Activated T-cell treated with anti-CD3 and anti-CD28 coated beads, Interleukin-2, amount 50 U/mL, for 4 hours (primary cell): ENCODE measurements at places on chromosomes 1 and 21. TPM values are rescaled to one million over a fixed set of nuclear protein-coding genes. Genes with fewer than 3 reads are reported as not detected.
A peak's percentile ranks its signal among the peaks of the same experiment; 100 is the strongest.

DNA sequence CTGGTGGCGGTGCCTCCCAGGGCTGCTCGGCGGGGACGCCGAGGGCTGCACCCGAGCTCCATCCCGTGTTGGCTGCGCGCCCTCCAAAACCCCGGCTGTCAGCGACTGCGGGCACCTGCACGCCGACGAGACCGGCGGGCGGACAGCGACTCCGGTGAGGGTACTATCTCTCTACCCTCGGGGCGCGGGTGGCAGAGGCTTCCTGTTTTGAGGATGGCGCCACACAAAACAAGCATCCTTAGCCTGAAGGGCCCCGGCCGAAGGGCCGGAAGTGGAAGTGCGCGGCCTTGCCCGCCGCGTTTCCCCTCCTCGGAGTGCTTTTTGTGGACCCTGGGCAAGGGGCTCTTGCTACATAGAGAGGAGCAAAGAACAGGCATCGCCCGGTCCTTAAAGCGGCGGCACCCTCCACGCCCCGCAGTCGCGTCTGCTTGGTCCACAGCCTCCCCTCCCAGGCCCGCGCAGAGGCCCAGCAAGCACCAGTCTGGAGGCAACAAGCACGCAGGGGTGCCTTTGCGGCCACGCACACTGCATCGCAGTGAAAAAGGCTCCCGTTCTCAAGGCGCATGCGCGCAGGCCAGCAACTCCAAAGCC, 561 bp upstream of the COQ8A start:
- DNase-seq, result peak; percentile 50

- DNase-seq, result no peak
Observed at GRCh38 chr1:34988147-34988546, 3.0 kb upstream of the TMEM35B start.

DNA sequence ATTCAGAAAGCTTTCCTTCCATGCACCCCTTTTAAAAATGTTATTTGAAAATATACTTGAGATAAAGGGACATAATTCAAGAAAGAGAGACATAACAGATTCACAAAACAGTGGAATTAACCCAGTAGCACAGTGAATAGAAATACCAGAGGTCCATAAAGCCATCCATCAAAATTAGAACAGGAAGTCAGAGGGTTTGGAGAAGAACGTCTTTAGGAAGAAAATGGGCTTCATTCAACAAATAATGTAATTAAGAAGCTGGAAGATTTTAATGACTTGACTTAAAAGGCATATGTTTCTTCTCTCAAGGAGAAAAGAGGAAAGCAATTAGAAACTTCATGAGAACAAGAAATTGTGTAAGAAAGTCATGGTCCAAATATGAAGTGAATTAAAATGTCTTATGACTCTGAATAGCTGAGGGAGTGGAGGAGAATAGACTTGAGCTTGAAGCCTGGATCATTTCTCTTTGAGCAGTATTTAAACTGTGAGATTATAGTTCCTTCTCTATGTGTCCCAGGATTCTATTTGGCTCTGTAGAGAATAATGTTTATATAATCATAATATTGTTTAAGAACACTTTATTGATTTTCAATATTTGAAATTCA, 7.9 kb upstream of the HCRTR1 start:
- DNase-seq, result no peak

DNA sequence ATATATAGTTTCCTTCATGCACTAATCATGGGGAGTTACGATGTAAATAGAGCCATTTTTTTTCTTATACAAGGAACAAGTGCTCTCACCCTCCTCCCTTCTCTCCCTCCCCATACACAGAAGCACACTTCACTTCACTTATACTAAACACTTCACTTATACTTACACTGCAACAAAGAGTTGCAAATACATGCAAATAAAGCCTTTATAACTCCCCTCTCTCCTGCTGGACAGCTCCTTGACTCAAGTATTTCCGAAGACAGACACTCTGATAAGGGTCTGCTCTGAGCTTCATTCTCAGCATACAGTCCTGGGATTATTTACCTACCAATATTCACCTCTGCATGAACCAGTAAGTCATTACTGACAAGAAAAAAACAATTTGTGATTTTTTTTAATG, 35.6 kb upstream of the ERG start:
- DNase-seq, result no peak

- no peak for DNase-seq
Observed at GRCh38 chr21:43712268-43712942, 6.5 kb upstream of the PDXK start.

GRCh38 chr1:153217212-153217611, at the start of gene PRR9:
TSS of gene PRR9 (plus strand) at chr1:153217584. CDS start at chr1:153218145, 561 bp downstream.
- DNase-seq, result no peak

GRCh38 chr1:60833173-60833572, 249.2 kb upstream of the NFIA start:
- no peak for DNase-seq

GRCh38 chr1:54922921-54923421, 36.0 kb upstream of the DHCR24 start:
- DNase-seq, result no peak

DNA sequence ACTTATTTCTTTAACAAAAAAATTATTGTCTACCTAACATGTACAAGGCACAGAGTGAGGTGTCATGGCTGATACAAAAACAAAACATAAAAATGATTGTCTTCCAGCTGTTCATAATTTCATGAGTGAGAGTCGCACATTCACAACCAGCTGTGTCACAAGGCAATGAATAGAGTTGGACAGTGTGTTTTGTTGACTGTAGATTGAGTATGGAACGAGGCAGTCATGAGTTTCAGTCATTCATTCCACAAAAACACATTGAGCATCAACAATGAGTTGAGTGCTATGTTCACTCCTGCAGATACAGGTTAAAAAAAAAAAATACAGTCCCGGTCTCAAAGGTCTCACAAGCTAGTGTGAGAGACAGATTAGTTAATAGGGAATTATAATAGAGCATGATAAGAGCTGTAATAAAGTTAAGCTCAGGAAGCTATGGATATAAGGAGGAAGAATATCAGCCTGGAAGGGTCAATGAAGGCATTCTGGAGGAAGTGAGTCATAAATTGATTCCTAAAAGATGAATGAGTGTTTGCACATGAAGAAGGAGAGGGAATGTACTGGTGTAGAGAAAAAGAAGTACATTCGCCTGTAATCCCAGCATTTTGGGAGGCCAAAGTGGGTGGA, 47.8 kb upstream of the ARHGAP29 start:
- DNase-seq, result no peak

DNA sequence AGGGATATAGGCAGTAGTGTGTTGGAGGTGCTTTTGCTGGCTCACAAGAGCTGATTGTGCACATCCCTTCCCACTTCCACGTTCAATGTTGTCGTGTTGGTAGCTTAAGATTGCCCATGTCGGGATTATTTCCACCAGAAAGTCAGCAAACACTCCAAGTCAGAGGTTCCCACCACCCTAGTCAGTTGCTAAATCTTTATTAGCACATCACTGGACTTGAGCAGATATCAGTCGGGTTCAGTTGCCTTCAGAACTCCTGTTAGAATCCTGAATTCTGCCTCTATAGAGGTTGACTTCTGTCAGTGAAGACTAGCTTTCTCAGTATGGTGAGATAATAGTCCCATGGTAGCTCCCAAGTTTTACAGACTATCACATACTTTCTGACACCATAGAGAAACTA, 10.5 kb downstream of the AGL start:
- no peak for DNase-seq

DNA sequence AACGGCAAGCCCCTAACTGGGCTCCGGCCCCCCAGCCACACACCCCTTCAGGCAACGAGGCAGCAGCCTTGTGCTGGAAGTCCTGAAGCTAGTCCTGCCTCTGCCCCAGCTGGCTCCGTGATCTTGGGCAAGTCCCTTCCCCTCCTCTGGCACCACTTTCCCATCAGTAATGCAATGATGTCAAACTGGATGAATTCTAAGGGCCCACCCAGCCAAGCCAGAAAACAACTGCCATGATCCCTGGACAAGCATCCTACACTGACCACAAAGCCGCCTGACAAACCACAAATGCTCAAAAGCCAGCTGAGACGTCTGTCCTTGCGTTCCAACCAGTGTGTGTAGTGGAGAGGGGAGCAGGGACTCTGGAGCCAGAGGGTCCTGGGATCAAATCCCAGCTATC, 26.8 kb downstream of the IFFO2 start:
- DNase-seq, result no peak

DNA sequence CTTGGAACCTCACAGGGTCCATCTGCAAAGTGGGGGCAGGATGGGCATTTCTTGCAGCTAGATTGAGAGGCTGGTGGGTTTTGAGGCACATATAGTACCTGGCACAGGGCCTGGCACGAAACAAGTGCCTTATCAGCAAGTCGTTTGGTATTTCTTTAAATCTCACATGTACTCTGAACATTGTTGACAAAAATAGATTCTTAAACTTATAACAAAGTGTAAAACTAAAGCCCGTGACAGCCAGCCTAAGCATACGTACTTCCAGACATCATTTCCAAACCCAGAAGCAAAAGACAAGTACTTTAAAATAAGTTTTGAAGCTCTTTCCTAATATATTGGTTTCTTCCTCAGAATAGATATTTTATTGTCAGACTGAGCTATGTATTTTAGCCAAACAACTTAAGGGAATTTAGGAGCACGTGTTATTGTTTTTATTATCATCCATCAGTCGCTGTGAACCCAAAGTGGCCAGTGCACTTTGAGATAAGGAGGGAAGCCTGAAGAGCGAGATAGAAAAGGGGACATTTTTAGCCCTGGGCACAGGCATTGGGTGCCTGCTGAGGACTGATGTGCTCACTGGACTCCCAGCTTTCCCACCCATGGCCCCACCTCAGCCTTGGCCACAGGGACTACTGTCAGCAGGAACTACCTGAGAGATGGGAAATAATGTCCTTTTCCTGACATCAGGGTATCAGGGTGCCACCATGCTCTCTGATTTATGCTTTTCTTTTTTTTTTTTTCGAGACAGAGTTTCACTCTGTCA, 3.0 kb downstream of the FBLIM1 start:
- no peak for DNase-seq

- no peak for DNase-seq
Observed at GRCh38 chr1:29805896-29806160, 569.5 kb downstream of the PTPRU start.

DNA sequence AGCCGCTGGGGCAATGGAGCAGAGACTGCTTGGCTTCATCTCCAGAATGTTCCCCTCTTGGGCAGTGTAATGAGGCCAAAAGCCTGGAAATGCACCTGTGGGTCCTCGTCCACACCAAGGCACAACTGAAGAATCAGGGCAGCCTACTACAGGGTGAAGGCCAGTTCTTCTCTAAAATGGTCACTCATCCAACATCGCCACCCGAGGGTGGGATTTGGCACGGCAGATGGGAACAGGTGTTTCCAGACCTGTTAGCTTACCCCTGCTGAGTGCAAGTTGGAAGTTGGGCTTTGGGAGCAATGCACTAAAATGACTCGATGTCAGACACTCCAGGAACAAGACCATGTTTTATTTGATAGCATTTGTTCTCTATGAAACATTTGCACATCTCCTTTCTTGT, 543.7 kb downstream of the NPHP4 start:
- DNase-seq, result peak; percentile 15

- DNase-seq, result no peak
Observed at GRCh38 chr1:52907068-52907811, 14.3 kb downstream of the ECHDC2 start.

- DNase-seq, result no peak
Observed at GRCh38 chr1:187451238-187451637, 622.5 kb downstream of the PLA2G4A start.

DNA sequence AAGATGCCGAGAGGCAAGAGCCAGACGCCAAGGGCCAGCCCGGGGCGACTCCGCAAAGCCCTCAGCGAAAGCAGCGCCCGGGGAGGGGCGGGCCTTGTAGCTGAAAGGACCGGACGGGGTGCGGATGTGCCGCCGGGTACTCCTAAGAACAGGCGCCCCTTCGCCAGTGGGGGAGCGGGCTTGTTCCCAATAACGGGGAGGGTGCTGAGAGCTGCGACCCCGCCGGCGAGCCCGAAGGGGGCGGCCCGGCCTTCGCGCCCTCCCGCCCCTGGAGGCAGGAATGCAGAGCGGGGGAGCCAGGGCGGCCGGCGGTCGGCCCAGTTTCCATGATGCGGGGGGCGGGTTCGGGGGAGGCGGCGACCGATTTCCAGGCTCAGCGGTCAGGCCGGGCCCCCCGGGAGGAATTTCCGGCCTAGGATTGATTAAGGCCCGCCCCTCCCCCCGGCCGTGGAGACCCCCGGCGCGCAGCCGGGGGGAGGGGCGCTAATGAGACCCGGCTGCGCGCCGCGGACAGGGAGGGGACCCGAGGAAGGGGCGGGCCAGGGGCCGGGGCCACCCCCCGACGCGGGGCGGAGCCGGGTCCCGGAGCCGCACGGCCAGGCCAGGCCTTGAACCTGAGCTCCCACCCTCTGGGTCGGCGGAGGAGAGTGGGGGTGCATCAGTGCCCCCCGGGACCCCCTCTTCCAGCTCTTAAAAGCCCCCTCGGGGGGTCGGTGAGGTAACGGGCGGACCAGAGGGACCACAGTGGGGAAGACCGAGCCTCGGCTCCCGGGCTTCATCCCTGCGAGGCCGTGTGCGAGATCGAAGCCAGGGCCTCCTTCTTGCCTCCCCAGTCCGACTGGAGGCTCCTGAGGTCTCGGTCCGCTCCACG, 898 bp upstream of the TMEM200B start:
- peak; percentile 40 for DNase-seq

- DNase-seq, result no peak
Observed at GRCh38 chr1:202291961-202292712, 49.6 kb downstream of the UBE2T start.

DNA sequence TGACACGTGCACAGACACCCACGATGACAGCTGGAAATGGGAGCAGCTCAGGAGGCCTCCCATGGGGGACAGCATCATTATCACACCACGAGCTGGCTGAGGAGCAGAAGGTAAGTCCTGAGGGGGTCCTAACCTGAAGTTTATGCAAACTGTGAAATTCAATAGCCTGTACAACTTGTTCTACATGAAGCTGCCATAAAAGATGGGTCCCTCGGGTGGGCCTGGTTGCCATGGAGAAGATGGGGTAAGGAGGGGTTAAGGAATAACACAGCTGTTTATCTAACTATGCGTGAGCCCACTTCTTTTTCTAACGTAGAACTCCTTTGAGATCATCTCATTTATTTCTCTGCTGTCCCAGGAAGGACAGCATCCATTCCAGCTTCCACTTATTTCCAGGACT, 163.4 kb upstream of the CD34 start:
- no peak for DNase-seq

- no peak for DNase-seq
Observed at GRCh38 chr1:95088303-95088702, 15.6 kb upstream of the ALG14 start.

- DNase-seq, result no peak
Observed at GRCh38 chr1:58845942-58846341, 62.1 kb upstream of the JUN start.

GRCh38 chr1:23722652-23723051, 20.6 kb upstream of the ELOA start:
- DNase-seq, result no peak

The LCK gene
- total RNA-seq, result 187 TPM

The SELENBP1 gene
- 0.82 TPM for total RNA-seq

The DMBX1 gene
- total RNA-seq, result not detected

The CGN gene
- total RNA-seq, result 0.94 TPM

The NID1 gene
- total RNA-seq, result 0.32 TPM

The OR2L13 gene
- total RNA-seq, result not detected

The RCSD1 gene
- total RNA-seq, result 20.6 TPM

The CD101 gene
- 1.2 TPM for total RNA-seq
